ENCODE measurements at places on chromosomes 5 and 9. TPM values are rescaled to one million over a fixed set of nuclear protein-coding genes. Genes with fewer than 3 reads are reported as not detected.

- no peaks in the 10 kb centered on the region for H3K36me3 ChIP-seq
- no peak overlapping the region for H3K27ac ChIP-seq
- no peak for DNase-seq
- H3K4me3 ChIP-seq, result no peak overlapping the region
Observed at GRCh38 chr5:141825791-141826560, 52.2 kb downstream of the PCDH1 start.

- no peaks in the 10 kb centered on the region for H3K36me3 ChIP-seq
- H3K27ac ChIP-seq, result no peak overlapping the region
- no peak overlapping the region for H3K4me3 ChIP-seq
- H3K27me3 ChIP-seq, result peaks cover 9% of the 10 kb centered on the region
Observed at GRCh38 chr5:73363911-73364730, 84.5 kb downstream of the FOXD1 start.

DNA sequence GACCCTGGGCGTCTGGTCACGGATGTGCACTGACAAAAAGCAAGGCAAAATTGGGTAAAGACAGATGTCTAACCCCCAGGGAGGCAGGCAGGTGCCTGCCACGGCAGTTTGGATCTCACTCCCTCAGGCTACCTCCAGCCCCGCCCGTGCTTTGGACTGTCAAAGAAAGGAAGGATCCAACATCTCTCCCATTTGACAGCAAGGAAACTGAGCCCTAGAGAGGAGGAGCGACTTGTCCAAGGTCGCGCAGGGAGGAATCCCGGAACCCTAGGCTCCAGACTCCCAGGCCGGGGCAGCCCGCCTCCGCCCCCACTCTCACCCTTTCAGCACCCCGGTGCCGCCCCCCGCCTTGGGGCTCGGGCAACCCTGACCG, 376 bp downstream of the GOLGA1 start:
- H3K36me3 ChIP-seq, result no peaks in the 10 kb centered on the region
- no peaks in the 10 kb centered on the region for H3K27me3 ChIP-seq
- peaks cover 15% of the 10 kb centered on the region for H3K4me1 ChIP-seq

- no peak for DNase-seq
- no peaks in the 10 kb centered on the region for H3K4me1 ChIP-seq
- H3K27ac ChIP-seq, result no peak overlapping the region
- no peaks in the 10 kb centered on the region for H3K36me3 ChIP-seq
- no peak overlapping the region for H3K4me3 ChIP-seq
Observed at GRCh38 chr5:106017243-106017857, 1653.4 kb downstream of the EFNA5 start.

DNA sequence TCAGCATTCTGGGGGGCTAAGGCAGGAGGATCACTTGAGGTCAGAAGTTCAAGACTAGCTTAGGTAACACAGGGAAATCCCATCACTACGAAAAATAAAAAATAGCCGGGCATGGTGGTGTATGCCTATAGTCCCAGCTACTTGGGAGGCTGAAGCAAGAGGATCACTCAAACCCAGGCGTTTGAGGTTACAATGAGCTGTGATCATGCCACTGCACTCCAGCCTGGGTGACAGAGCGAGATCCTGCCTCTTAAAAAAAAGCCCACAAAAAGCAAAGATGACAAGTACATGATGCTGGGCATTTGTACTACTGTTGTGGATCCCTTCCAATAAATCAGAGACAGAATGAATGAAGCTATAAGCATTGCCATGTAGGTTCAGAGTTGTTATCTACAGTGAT, 320.1 kb upstream of the PANK3 start:
- H3K27me3 ChIP-seq, result no peaks in the 10 kb centered on the region
- no peak for DNase-seq
- H3K4me1 ChIP-seq, result no peaks in the 10 kb centered on the region
- no peaks in the 10 kb centered on the region for H3K36me3 ChIP-seq

GRCh38 chr9:134830926-134831720, 49.5 kb upstream of the FCN2 start:
- no peak overlapping the region for H3K27ac ChIP-seq
- H3K27me3 ChIP-seq, result no peaks in the 10 kb centered on the region
- no peaks in the 10 kb centered on the region for H3K36me3 ChIP-seq
- H3K4me1 ChIP-seq, result no peaks in the 10 kb centered on the region

DNA sequence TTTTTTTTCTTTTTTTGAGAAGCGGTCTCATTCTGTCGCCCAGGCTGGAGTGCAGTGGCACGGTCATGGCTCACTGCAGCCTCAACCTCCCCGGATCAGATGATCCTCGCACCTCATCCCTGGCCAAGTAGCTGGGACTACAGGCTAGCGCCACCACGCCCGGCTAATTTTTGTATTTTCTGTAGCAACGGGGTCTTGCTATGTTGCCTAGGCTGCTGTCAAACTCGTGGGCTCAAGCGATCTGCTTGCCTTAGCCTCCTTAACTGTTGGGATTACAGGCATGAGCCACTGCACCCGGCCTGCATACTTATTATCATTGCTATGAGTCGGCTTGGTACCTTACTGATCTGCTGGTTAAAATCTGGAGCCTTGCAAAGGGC, 790 bp upstream of the IARS1 start:
- peak overlapping the region; percentile 89 for H3K4me3 ChIP-seq
- no peaks in the 10 kb centered on the region for H3K36me3 ChIP-seq
- H3K27me3 ChIP-seq, result no peaks in the 10 kb centered on the region

- H3K27ac ChIP-seq, result no peak within 1 kb of the TSS
- H3K4me3 ChIP-seq, result peak within 1 kb of the TSS; percentile 81
- H3K27me3 ChIP-seq, result peaks cover 38% of the 10 kb centered on the region
- DNase-seq, result peak; percentile 22
Observed at GRCh38 chr9:111599092-111599954, at the start of gene PTGR1. Gene PTGR1, minus strand, starts transcription at chr9:111599647. Its CDS starts 2,225 bp downstream, at chr9:111597422.

DNA sequence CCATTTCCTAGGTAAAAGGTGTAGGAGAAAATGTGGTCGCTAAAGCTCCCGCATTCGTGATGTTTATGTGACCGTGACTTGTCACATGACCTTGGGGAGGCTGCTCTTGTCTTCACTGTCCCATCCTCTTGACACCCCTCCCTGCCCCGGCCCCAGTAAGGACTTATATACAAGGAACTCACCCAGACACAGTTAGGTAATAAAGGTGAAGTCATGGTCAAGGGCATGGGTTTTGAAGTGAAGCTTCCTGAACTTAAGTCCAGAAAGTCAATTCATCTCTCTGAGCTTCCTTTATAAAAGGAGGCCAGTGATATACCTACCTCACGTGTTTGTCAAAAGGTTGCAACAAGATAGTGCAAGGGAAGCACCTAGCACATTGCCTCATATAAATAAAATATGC, 17.6 kb downstream of the FGF1 start:
- H3K27ac ChIP-seq, result no peak overlapping the region
- no peaks in the 10 kb centered on the region for H3K4me1 ChIP-seq
- H3K4me3 ChIP-seq, result no peak overlapping the region
- no peak for DNase-seq

ANGPTL2 gene
- total RNA-seq, result 0.13 TPM

GABBR2 gene
- not detected for total RNA-seq

PCDHA3 gene
- total RNA-seq, result not detected

FAM221B gene
- total RNA-seq, result not detected

Measured in T-cell (primary cell).